ENCODE measurements at places on chromosomes 16 and 17. TPM values are rescaled to one million over a fixed set of nuclear protein-coding genes. Genes with fewer than 3 reads are reported as not detected.

- peak; percentile 81 for DNase-seq
Observed at GRCh38 chr17:45640141-45640850, 143.8 kb upstream of the CRHR1 start.

GRCh38 chr17:59830846-59831486 lies 61.8 kb downstream of the TUBD1 start:
- no peak for DNase-seq

- DNase-seq: no peak
Observed at GRCh38 chr16:88610080-88610479, 28.3 kb upstream of the IL17C start.

- DNase-seq: no peak
Observed at GRCh38 chr16:35574454-35575431, 2115.3 kb downstream of the TP53TG3F start.

GRCh38 chr16:11964761-11965551 lies at the start of gene TNFRSF17:
TNFRSF17 (plus strand) TSS chr16:11965210; CDS start chr16:11965325, 115 bp downstream.
- DNase-seq: no peak

DNA sequence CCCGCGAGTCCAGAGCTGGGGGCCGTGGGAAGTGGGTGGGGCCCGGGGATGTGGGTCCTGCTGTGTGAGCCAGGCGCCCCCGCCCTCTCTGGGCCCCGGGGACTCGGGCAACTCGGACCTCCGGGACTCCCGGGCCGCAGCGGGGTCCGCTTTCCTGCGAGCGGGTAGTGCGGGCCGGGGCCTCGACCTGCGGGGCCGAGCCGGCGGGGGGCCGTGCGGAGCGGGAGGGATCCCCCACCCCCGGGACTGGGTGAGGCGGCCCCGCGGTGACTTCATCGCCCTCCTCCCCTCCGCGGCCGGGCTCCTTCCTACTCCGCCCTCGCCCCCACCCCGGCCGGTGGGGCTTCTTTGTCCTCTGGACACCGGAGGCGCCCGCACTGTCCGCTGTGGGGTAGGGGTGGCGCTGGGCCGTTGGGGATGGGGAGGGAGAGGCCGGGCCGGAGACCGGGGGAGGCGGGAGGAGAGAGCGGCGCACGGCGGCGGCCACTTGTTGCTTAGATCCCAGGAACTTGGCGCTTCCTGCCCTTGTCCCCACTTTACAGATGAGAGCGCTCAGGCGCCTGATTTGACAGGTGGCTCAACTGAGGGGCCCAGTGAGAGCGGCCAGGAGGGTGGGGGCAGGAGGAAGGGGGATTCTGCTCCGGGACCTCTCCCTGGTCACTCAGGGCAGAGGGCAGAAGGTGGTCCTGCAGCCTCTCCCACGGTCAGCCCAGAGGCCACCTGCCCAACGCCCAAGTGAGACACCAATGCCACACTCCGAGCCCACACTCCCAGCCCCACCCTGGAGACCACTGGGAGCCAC lies 874 bp downstream of the CMTM3 start:
- DNase-seq: peak; percentile 75

GRCh38 chr17:57553991-57554825 lies 190.9 kb downstream of the CCDC182 start:
- no peak for DNase-seq

- DNase-seq: no peak
Observed at GRCh38 chr17:49069585-49070273, 62.8 kb upstream of the B4GALNT2 start.

GRCh38 chr17:75476752-75477489 lies 20.5 kb downstream of the TMEM94 start:
- no peak for DNase-seq

- no peak for DNase-seq
Observed at GRCh38 chr16:75138636-75139035, 9.7 kb upstream of the ZFP1 start.

- DNase-seq: peak; percentile 96
Observed at GRCh38 chr16:71564335-71564967, 12.4 kb downstream of the TAT start.

- DNase-seq: peak; percentile 66
Observed at GRCh38 chr16:81873843-81874752, 95.0 kb downstream of the PLCG2 start.

- no peak for DNase-seq
Observed at GRCh38 chr17:72518753-72519597, 398.2 kb downstream of the SOX9 start.

DNA sequence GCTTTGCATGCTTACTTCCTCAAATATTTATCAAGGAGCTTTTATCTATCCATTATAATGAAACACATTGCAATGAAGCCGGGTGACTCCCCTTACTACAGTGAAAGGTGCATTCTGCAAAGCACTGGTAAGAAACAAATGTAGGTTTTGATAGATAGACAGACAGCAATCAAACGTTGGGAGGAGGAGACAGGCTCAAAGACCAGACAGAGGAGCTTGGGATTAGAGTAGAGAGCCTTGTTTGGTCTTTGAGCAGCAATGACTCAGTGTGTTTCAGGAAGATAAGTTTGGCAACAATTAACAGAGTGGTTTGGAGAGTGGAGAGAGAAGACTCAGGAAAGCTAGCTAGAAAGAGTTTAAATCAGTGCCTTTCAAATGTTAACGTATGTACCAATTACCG lies 68.8 kb downstream of the ZNF18 start:
- DNase-seq: no peak

DNA sequence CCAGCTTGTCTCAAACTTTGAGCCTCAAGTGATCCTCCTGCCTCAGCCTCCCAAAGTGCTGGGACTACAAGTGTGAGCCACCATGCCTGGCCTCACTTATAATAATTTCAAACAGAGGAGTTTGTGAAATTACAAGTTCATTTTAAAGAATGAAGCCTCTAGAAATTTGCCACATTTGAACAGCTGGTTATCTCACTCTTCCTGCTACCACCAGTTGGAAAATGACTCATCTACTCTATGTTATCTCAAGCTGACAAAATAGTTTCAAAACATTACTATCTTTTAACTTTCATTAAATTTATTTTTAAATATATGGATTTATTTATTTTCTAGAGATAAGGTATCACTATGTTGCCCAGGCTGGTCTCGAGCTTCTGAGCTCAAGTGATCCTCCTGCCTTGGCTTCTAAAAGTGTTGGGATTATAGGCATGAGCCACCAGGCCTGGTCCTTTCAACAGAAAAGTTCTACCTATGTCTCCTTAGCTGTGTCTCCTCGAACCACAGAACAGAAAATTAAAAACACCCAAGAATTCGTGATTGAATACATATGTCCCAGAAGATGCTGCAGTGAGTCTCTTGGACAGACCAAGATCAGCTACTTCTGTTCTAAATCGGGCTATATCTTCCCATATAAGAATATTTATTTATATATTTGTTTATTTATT lies 47.6 kb downstream of the MYH13 start:
- no peak for DNase-seq

- DNase-seq: no peak
Observed at GRCh38 chr17:76841776-76842405, 26.3 kb upstream of the MGAT5B start.

CCDC200 gene
- 0.62 TPM for total RNA-seq

PTX4 gene
- not detected for total RNA-seq

SLC4A1 gene
- 47.6 TPM for total RNA-seq

ATP2C2 gene
- total RNA-seq: 0.58 TPM

SAMD14 gene
- 2.5 TPM for total RNA-seq

ROGDI gene
- 19.7 TPM for total RNA-seq

ZFP3 gene
- 6.6 TPM for total RNA-seq

KRT14 gene
- 82.1 TPM for total RNA-seq

CACNA1H gene
- 4.1 TPM for total RNA-seq

TNFRSF13B gene
- total RNA-seq: not detected

FAM171A2 gene
- 3.7 TPM for total RNA-seq
